ENCODE measurements at places on chromosomes 6 and 20.

DNA sequence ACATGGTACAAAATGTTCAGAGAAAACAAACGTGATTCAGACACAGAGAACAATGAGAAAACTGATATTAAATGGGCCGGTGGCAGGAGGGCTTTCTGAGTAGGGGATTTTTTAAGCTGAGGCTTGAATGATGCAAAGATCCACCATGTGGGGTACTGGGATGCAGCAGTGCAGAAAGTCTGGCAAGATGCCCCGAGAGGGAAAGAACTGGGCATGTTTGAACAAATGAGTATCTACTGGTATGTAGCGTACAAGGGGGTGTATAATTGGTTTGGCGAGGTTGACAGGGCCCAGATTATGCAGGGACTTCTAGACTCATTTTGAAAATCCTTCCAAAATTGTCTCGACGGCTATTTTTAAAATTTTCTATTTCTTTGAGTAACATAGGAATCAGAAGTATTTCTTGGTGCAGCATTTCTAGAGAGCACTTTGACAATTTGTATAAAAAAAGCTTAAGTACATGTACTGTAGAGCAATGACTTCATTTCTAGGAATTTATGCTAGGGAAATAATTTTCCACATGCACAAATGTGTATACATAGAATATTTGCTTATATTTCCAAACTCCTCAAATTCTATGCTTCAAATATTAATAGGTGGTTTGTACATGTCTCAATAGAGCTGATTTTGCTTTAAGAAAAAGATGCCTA is 119.6 kb upstream of the DOK5 start:
- DNase-seq: no peak

DNA sequence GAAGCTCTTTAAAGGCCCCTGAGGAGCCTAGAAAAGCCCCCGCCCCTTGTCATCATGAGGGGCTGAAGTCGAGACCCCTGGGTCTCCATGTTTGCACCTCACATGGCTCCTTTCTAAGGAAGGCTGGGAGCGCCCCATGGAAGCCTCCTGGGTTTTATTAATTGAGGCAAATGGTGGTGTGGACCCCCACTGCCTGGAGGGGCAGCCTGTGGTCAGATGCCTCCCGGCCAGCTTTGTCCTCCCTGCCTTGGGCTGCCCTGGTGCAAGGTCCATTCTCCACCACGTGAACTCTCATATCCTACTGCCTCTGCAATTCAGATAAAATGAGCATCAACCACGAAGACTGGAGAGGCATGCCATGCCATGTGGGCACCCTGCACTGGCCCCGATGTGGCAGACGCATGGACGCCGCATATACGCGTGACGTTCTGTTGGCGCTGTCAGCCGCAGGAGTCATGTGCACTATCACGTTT is 295.5 kb downstream of the TAF4 start:
- no peak for DNase-seq

- DNase-seq: no peak
Measured at GRCh38 chr20:12203981-12204380, 286.3 kb downstream of the BTBD3 start.

GRCh38 chr6:37783856-37784584 is 35.5 kb upstream of the ZFAND3 start:
- peak; percentile 12 for DNase-seq

- DNase-seq: no peak
Measured at GRCh38 chr20:45032781-45033180, 66.5 kb downstream of the STK4 start.
